ENCODE measurements at places on chromosomes 7 and 10.

DNA sequence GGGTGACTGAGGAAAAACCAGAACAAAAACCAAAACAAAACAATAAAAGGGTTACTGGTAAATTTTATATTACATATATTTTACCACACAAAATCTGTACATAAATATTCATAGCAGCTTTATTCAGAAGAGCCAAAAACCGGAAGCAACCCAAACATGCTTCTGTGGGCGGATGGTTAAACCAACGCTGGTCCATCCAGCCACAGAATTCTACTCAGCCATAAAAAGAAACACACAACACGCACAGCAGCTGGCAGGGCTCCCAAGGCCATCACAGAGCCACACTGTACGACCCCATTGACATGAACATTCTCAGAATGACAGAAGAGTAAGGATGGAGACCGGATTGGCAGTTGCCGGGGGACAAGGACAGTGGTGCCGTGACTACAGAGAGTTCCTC, 83.6 kb downstream of the PROSER2 start:
- DNase-seq, result no peak

DNA sequence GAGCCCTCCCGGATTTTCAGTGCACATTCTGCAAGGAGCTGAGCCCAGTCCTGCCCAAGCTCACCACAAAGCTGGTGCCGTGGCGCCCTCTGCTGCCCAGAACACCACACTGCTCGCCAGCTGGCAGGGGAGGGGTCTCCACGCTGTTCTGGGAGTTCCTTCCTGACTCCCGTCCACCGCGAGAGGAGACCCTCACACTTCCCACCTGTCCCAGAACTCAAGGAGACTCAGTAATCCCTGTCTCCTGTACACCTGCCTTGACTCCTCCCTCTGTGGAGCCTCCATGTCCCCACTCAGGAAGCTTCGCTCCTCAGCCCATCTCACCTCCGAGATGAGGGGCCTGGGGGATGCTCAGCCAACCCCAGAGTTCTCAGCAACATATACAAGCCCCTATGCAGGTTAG, 11.3 kb downstream of the C10orf105 start:
- peak; percentile 55 for DNase-seq

DNA sequence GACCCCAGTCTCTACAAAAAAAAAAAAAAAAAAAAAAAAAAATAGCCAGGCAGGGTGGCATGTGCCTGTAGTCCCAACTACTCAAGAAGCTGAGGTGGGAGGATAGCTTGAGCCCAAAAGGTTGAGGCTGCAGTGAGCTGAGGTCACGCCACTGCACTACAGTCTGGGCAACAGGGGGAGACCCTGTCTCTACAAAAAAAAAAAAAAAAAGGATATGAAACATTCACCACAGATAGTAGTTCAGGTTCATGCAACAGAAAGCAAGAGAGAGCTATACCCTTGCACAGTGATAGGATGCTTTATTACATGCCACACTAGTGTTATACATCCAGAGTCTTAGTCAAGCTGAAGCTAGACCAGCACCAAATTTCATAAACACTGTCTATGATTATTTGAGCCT, 148.4 kb upstream of the KAT6B start:
- DNase-seq, result no peak

GRCh38 chr10:124403548-124403947, 15.2 kb downstream of the OAT start:
- no peak for DNase-seq

Data from stimulated activated naive CD4-positive, alpha-beta T cell treated with Interleukin-2 at 50 U/mL for 16 hours (primary cell).